ENCODE measurements at places on chromosomes 3 and 15.

- DNase-seq, result no peak
Observed at GRCh38 chr3:52468336-52468735, 12.9 kb downstream of the NISCH start.

GRCh38 chr15:52263563-52264282 lies 31.9 kb downstream of the MYO5C start:
- no peak for DNase-seq

GRCh38 chr3:45785605-45786150 lies 10.7 kb downstream of the SLC6A20 start:
- DNase-seq, result no peak

DNA sequence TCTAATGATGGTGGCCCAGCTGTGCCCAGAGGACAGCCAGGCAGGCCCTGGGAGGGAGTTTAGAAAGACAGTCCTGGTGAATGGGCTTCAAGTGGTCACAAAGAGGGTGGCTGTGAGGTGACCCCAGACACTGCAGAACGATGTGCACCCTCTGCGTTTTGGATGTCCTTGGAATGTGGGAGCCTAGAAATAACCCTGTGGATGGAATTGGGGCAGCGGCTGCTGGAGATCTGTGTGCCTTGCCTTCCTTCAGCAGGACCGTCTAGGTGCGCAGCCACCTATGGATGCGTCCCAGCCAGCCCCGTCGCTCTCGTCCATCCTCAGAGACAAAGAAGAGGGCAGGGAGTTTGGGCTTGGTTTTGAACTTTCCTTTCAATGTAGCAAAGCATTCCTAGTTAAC lies 46.5 kb downstream of the KLHL25 start:
- DNase-seq, result no peak

DNA sequence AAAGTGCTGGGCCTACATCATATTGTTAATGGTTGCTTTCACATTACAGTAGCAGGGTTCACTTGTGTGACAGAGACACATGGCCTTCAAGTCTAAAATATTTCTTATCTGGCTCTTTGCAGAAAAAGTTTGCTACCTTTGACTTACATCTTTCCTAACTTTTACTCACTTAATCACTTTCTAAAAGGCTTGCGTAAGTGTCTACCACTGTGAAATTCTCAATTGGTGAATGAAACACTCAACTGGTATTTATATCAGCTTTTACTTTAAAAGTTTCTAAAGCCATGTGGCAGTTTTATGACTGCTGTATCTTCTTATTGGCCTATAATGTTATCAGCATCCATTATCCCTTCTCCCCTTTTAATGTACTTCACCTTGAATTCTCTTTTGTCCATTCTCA lies 554.5 kb downstream of the ZIC1 start:
- DNase-seq, result no peak

DNA sequence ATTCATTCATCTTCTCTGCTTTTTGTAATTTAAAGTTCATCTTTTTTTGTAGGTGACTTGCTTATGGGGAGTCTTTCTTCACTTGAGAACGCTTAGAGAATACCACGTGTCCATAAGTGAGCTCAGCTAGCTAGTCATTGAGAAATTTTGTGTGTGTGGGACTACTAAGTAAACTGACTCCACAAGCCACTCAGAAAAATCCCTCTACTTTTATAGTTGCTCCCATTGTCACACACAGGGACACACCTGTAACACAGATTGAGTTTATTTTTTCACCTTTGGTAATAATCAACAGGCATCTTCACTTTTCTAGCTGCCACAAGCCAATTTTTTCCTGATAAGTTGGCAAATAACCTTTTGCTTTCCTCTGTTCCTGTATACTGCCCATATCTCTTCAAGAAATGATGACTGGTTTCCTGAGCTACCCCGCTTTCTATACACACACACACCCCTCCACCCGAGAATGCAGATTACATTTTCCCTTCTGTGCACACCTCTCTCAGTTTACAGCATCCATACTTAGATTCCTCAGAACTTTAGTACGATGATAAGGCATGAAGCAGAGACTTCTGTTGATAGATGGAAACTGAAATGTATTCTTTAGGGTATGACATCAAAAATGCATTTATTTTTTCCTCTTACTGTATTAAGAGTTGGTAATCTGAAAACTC lies 4.6 kb downstream of the TSC22D2 start:
- DNase-seq, result no peak

- DNase-seq, result no peak
Observed at GRCh38 chr15:35665896-35666536, 120.1 kb upstream of the DPH6 start.

GRCh38 chr3:123283074-123283473 lies 81.3 kb downstream of the SEC22A start:
- no peak for DNase-seq

DNA sequence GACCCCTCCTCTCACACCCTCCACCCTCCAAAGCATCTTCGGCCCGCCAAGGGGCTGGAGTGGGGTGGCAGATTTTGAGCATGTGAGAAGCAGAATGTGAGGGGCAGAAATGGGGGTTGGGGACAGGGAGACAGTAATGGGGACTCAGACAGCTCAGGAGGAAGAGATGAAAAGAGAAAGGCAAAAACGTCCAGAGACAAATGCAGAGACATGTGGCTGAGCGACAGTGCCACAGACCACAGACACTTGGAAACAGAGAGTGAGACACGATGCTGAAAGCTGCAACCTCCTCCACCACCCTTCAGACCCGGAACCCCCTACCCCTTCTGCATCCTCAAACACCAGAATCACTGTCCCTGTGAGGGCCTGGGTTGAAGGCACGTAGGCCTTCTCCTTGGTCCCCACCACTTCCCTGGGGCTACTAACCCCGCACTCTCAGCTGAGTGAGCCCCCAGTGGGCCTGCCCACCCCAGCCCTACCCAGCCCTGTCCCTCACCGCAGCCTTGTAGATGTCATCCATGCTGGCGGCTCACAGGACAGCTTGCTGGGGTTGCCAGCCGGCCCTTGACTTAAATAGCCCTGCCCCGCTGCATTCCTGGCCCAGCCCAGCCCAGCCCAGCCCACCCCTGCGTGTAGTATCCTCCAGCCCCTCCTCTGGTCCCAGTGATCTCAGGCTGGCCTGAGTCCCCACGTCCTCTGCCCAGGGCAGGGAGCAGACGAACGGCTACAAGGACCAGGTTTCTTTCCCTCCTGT lies at the start of gene TNNC1:
TSS of gene TNNC1 (minus strand) at position 546 of the 754 bp plus-strand sequence. CDS start at position 520, 26 bp downstream.
- DNase-seq, result no peak

DNA sequence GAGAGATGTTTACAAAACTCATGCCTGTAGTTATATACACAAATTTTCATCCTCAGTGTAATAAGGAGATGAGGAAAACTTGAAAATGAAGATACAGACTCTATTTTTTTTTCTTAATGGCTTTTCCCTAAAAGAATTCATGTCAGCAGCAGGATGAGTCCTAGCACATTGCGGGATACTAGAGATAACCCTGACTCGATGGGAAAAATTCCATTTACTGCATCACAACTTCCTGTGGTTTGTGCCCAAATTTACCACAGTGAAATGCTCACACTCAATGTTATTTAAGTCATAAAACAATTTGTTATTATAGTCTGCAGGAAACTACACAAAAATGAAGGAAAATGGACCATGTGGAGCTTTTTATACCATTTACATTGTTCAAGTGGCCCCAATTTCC lies 581.9 kb upstream of the ZNF717 start:
- DNase-seq, result no peak

DNA sequence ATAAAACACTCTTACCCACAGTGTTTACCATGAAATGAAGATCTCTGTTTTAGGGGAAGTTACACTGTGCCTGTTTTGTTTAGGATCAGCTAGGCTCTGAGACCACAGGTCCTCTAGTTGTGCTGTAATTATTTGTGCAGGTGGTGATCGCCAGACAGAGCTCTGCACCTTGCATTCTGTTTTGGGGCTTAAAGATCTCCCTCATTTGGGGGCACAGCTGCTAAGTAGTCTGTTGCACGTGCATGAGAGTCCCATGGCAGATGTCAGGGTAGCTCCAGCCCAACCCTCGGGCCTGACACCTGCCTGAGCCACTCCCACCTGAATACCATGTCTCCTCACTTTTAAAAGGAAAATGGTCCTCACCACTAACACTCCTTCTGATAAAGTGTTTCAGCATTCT lies 12.4 kb downstream of the C3orf20 start:
- no peak for DNase-seq

DNA sequence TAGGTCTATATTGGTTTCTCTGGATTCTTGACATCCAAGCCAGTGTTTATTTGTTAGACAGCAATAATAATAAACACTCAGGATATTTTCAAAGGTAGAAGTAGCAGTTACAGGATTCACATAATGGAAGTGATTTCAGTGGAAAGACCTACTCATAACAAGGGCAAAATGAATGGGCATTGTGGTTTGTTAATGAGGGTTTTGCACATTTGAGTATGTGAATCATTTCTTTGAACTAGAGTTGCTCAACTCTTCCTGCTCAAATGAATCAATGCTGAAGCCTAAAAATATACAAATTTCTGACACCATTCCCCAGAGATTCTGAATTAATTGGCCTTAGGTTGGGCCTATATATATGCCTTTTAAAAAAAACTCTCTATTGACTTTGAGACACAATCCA lies 4.1 kb upstream of the COL6A5 start:
- no peak for DNase-seq

DNA sequence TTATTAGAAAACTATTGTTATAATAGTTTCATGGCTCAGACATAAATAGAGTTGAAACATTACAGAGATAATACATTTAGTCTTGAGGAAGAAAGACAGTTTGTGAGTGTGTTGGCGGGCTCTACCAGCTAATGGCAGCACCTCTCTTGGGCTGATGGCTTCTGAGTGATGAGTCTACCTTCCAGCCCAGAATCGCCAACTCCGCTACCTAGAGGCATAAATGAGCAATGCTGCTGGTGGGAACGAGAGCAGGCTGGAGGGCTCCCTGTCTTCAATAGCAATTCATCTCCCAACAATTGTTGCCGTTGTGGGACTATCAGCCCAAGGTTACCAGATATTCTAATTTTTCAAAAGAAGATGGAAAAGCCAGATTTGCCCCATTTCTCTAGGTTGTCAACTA lies 388.7 kb downstream of the FOXP1 start:
- DNase-seq, result no peak

DNA sequence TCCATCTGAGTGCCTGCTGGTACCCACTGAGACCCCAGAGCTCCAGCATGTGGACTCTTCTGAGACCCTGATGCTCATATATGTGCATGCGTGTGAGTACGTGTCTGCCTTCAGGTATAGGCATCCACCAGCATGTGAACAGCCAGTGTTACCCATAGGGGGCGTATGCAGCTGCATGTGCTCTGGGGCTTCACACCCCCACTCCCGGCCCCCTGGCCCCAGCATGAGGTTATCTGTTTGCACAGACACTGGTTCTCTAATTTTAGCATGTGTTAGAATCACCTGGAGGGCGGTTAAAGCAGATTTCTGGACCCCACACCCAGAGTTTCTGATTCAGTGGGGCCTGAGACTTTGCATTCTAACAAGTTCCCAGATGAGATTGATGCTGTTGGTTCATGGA lies 824 bp upstream of the CILP start:
- peak; percentile 29 for DNase-seq

DNA sequence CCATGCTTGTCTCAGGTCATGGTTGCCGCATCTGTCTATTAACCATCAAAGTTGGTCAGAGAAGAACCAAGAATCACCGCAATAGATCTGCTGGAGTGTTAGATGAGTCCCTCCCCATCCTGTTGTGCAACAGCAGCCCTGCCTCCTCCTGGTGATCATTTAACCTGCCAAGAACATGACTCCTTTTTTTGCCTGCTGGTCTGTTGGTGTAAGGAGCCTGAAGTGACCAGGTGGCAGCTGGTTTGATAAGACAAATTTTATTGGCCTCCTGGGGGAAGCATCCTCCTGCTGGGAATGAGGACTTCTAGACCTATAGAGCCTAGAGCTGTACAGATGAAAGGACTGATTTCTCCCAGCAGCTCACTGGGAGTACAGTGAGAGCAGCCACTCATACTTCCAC lies 43.5 kb upstream of the RAF1 start:
- no peak for DNase-seq

DNA sequence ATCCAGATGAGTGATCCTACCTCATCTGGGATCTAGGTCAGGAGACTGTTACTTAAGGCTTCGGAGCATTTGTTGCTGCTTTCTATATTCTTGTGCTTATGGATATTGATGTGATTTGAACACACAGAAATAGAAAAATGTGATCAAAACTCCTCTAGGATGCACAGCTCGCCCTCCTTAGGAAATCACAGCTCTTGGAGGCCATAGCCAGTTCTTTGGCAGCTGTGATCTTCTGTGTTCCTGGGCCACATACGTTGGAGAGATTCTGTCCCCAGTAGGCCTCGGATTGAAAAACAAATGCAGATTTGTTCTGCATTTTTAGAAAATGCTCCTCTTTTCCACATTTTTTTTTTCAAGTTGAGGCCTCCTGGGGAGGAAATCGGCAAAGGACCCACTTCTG lies 437.4 kb upstream of the THBS1 start:
- DNase-seq, result no peak

DNA sequence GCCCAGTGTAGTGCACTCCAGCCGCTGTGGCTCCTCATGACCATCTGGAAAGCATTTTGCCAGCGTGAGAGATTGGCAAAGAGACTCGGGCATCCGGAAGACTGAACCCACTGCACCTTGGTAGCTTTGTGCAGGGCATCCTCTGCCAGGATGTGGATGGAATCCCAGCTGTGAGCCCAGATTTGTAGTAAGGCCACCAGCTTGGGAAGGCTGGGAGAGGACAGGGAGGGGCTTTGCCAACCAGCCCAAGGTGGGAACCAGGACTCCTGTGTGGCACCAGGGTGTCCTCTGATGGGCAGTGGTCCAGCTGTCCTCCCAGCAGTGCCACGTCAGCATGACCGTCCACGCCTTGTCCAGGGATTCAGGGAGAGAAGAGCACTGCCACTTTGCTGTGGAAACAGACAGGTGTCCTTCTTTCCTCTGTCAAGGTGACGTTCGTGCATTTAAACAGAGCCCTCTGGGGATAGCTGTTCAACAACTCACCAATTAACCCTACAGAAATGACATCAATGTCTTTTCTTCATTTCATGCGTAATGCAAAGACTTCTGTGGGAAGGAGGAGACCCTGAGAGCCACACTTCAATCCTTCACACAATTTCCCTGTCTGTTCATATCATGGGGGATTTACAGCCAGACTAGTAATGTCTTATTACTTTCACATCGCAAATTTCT lies 19.1 kb downstream of the KLF15 start:
- DNase-seq, result no peak

GRCh38 chr15:95464509-95464908 lies 866.0 kb upstream of the NR2F2 start:
- no peak for DNase-seq

DNA sequence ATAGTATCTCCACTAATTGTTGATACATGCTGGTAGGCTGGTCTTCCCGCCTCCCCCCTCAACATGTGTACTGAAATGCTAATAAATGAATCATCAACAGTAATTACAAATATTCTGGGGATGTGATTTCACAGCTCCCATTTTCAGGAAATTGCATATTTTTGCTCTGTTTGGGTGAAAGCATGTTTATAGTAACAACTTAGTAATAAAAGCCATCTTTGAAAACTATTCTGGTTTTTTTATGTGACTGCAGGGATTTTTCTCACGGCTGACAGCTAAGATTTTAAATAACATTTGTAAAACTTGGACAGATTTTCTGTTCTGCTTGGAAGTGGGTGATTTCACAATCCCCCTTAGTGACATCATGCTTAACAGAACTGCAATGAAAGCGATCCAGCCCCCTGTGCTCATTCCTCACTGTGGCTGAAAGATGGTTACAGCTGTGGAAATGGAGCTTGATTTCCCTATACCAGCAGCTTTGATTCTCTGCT lies 25.6 kb upstream of the FAM174B start:
- DNase-seq, result no peak
